Fibroblast of skin of back (primary cell): ENCODE measurements at places on chromosomes 12 and 14.

DNA sequence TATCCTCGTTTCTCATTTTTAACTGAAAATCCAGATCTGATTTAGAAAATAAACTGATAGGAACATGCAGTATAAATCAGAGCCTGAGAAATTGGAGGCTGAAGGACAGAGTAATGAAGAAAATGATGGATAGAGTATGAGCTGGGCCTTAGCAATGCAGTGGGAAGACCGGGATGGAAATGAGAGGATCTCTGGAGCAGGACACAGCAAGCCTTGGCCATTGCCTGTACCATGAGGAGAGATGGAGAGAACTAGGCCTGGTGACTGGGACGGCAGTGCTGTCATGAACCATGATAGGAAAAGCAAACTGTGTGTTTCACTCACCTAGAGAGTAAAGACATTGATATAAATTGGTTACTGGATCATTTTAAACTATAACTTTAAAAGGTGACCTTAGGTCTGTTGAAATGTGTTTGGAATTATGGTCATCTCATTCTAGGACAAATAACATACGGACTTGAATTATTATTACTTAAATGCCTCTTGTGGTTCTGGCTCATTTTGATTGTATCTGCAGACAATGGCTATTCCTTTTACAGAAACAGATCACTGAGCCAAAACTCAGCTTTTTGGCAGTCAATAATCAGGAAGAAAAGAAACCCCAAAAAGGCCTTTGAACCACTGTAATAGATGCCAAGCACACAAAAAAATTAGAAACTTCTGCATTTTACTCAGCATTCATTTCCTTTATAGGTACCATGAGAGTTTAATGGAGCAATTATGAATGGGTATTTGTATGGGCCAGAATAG is 251.9 kb upstream of the PRKD1 start:
- DNase-seq: no peak

GRCh38 chr14:105578070-105578469 is 51.7 kb downstream of the TMEM121 start:
- DNase-seq: no peak

- DNase-seq: no peak
Observed at GRCh38 chr12:9143929-9144729, 28.4 kb upstream of the A2M start.

DNA sequence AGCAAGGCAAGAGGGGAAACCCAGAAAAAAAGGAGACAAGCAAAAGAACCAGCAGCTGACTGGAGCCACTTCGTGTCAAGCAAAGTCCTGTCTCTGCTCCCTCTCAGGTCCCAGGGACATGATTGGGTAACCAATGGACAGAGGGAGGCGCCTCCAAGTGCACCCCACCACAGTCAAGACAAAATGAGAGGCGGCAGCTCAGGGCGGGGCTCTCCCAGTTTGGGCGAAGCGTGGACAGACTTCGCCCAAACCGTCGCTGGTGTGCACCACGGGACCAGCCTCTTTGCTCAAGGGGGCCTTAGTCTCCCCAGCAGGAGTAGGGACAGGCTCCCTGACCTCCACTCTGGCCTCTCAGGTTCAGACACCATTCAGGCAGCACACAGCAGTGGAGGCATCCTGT is 1.5 kb upstream of the BEGAIN start:
- no peak for DNase-seq

DNA sequence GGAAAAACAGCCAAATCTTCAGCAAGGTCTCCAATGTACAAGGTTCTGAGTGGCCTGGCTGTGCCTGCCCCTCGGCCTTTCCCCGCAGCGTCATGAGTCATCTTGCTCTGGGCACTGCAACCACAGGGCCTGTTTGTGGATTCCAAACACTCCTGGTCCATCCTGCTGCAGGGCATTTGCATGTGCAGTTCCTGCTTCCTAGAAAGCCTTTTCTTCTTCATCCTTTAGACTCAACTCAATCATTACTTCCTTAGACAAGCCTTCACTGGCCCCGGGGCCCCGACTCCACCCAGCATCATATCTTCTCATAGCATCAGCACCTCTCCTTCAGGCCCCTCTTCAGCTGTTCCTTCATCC is 101.8 kb upstream of the EGLN3 start:
- peak; percentile 50 for DNase-seq

DNA sequence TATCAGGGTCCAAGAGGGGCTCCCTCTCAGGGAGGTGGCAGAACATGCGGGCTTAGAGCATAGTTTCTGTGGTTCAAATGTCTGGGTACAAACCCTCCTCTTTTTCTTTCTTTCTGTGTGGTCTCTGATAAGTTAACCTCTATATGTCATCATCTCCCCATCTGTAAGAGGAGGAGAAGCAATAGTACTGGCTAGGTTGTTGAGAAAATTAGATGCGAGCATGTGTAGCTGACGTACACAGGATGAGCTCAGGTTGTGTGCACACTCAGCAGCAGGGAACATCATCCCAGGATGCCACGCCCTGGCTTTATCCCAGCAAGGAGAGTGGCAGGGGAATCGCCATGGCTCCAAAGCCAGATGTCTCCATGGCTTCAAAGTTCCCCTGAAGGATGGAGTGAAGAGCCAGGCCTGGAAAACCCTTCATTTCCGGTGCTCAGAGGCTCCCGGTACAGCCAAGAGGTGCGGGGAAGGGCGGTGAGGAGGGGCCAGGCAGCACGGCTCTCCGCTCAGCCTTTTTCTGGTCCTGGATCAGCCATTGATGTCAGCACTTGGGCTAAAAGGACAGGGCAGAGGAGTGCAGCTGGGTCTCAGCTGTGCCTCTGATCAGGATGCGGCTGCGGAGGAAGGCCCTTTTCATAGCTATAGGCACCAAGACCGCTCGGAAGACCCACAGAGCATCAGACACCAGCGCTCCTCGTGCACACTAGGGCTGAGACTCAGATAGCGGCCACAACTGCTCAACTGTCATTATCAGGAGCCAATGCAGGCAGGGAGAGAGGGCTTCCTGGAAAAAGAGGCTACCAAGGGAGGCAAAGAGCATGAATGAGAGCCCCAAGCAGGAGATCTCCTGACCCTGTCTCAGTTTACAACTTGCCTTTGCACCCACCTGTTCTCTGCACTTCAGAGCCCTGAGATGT is 41.5 kb downstream of the ARL6IP4 start:
- DNase-seq: no peak

DNA sequence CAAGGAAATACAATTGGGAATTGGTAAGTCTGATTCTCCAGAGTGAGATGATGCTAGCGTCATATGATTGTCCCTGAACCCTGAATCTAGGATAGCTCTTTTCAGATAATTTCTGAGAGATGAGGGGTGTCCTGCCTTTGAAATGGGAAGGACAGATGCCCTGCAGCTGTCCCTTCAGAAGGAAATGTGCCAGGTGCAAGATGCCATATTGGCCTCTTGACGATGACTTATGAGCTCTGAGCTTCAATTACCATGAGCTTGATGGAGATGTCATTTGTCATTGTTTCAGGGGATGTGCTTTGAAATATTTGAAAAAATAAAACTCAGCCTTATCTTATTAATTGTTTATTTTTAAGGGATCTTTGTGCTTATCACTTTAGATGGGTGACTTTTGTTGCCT is 185.1 kb downstream of the DACT1 start:
- no peak for DNase-seq

GRCh38 chr12:104547235-104547634 is 90.5 kb downstream of the CHST11 start:
- no peak for DNase-seq

DNA sequence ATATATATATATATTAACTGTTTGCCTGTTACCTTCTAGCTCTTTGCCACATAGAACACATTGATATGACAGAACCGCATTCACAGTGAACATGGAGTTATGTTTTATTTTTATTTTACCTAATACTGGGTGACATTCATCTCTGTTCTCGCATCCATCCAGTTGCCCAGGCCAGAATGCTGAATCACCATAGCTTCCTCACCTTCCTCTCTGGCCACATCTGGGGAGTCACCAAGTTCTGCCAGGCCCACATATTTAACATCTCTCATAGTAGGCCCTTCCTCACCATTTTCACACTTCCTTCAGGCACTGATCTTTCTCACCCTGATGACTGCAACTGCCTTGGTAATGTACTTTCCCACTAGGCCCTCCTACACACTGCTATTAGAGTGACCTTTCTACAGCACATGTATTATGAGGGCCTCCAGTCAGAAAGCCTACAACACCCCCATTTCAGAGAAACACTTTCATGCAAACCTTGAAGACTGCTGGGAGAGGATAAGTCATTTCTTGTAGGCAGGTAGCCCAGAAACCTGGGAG is 106.8 kb downstream of the LGR5 start:
- DNase-seq: no peak

GRCh38 chr14:39582028-39582654 is 149.9 kb upstream of the FBXO33 start:
- DNase-seq: no peak
